ENCODE measurements at places on chromosomes 11 and 22. TPM values are rescaled to one million over a fixed set of nuclear protein-coding genes. Genes with fewer than 3 reads are reported as not detected.

The CHORDC1 gene
- 36.6 TPM for total RNA-seq

The PATE4 gene
- not detected for total RNA-seq

The APOBEC3B gene
- total RNA-seq: 0.90 TPM

The HEPHL1 gene
- not detected for total RNA-seq

The CASP5 gene
- not detected for total RNA-seq

The KRTAP5-8 gene
- total RNA-seq: not detected

The PATE2 gene
- 0.18 TPM for total RNA-seq
